GOT3 (cell line): ENCODE measurements at places on chromosomes 11 and 22.

- DNase-seq: no peak
Measured at GRCh38 chr11:96393753-96394348, 4.0 kb downstream of the JRKL start.

- no peak for DNase-seq
Measured at GRCh38 chr22:25080855-25081254, 118.8 kb upstream of the CRYBB3 start.

DNA sequence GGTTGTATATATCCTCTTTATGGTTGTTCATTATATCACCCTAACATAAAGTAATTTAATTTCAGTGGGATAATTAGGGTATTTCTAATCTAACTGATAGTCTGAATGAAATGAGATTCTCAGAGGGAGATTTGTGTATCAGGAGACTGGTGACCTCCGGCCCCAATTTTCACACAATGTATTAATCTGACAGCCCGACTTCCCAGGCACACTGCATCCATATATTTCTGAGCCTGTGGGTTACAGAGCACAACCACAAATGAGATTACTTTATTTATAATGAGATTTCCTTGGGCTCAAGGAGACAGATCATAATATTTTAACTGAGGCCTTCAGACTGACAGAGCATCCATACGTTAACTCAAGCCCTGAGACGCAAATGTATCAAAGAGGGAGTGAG lies 125.9 kb downstream of the RCN1 start:
- no peak for DNase-seq

DNA sequence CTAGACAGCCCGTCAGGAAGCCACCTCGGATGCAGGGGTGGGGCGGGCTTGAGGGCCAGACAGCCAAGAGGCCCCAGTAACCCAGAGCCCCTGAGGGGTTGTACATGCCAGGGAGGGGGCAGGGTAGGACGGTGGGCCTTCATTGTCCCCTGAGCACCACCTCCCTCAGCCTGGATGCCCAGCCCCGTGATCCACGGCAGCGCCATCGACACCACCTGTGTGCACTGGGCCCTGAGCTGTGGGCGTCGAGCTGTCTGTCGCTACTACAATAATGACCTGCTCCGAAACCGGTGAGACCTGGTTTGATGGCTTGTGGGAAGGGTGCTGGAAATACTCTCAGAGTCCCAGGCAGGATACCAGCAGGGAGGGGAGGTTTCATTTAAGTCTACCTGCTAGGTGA lies 37.4 kb upstream of the TPBGL start:
- DNase-seq: no peak

DNA sequence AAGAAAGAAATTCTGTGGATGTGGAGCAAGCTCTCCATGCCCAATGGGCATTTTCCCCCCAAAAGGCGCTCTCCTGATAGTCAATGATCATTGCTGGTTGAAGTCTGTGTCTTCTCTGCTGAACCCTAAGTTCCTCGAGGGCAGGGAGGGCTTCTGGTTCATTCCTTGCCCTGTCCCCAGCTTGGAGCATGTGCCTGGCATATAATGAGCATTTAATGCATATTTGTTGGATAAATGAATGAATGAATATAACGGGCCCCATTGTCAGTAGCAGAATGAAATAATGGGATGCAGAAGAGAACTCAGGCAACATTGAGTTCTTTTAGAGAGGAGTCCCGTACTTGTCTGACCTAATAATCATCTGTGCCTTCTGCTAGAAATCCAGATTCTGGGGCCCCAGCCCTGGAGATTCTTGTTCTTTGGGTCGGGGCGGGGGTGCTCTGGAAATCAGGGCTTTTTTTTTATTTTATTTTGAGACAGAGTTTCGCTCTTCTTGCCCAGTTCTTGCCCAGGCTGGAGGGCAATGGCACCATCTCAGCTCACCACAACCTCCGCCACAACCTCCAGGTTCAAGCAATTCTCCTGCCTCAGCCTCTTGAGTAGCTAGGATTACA lies 64.4 kb downstream of the CD82 start:
- no peak for DNase-seq

- DNase-seq: no peak
Measured at GRCh38 chr11:75198278-75198973, 42.1 kb upstream of the TPBGL start.

- DNase-seq: no peak
Measured at GRCh38 chr22:36036167-36036624, 7.6 kb upstream of the RBFOX2 start.

DNA sequence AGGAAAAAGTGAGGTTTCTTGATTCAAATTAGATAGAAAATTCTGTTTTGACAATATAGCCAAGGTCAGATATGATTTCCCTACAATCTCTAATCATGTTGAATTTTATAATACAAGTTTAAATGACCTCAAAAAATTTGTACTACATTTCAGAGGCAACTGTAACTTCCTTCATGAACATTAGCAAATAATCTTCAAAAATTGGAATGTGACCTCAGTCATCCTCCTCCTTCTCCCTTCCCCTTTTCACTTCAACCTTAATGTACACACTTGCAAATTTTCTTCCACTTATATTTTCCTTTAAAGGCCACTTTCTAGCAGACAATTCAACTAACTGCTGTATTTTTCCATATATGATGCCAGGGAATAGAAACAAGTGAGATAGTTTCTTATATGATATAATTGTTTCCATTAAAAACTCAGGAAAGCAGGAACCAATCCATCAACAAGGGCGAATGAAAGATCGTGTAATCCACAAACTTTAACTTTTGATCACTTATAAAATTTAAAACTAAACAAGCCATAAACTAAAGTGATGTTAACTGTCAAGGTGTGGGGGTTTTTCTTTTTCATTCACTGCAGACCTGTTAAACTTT lies 60.3 kb downstream of the MAML2 start:
- no peak for DNase-seq

DNA sequence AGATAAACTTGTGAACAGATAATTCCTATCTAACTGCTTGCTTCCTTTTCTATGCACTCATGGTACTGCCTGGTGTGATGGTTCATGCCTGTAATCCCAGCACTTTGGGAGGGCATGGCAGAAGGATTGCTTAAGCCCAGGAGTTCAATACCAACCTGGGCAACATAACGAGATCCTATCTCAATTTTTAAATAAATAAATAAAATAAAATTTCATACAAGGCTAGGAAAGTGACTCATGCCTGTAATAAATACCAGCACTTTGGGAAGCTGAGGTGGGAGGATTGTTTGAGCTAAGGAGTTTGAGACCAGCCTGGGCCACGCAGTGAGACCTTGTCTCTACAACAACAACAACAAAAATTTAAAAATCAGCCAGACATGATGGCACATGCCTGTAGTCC lies 166.6 kb downstream of the COMMD9 start:
- no peak for DNase-seq

- no peak for DNase-seq
Measured at GRCh38 chr11:72314600-72315392, 70.8 kb upstream of the PHOX2A start.

DNA sequence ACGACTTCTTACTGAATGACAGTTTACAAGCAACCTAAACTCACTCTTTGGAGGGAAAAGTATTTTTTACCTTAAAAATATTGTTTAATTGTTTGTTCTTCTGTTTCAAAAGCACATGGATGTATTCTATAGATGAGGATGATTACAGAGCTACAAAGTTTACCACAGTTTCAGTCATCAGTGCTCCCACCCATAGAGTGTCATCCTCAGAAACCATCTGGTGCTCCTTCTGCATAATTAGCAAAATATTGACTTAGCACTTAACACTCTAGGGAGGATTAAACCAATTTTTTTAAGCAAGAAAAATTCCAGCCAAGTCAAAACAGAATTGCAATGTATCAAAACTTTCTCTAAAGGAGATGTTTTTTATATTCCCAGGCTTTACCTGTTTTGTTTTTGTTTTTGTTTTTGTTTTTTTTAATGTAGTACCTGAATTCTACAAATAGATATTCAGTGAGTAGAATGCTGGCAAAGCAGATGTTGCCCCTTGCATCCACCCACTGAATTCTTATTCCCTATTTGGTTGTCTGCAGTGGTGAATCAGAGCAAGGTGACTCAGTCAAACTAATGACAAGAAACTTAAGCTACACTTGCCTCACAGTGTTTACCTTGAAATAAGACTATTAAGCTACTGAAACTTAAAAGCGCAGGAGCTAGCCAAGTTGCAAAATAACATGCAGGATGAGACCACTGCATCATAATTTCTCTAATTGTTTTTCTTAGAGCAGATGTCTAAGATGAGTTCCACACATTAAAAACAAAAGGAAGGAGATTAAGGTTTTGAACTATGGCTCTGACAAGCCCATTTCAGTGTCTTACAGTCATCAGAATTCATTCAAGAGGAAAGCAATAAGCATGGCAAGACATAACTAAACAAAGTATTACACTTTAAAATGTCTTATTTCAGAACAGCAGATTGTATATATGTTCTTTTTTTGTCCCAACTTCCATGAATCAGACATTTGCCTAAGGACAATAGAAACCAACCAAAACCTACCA lies 155.1 kb upstream of the SOX6 start:
- no peak for DNase-seq

DNA sequence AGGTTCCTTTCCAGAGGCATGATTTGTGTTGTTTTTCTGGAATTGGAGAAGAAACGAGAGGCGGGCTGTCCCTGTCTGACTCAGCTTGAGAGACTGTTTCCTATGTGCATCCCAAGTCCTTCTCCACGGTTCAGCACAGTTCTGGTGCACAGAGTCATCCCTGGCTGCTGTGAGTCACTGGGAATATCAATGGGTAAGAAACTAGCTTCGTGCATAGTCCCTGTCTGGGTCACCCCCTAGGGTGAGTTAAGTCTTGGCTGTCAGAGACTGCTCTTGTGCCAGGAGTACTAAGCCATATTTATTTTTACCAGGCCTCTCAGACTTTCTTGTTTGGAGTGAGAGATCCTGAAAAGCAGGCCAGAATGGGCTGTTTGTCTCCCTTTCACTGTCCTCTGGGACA lies 2.4 kb upstream of the LRP4 start:
- DNase-seq: peak; percentile 39

DNA sequence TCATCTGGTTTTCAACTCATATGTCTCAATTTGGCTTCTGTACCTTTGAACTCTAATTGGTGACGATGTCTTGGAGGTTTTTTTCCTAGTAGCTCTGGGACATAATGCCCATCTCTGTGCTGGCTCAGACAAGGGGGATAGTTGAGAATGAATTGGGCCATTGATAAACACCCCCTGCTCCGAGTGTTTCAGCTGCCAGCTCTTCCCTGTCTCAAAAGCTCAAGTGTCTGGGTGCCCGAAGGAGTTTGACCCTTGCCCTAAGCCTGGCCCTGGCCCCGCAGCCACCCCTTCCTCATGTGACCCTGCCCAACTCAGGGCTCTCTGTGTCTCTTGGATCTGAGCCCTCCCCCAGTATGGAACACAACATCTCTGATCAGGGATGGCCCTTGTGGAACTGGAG lies 3.0 kb downstream of the INSC start:
- DNase-seq: no peak
